ENCODE measurements at places on chromosomes 7 and 10.
A peak's percentile ranks its signal among the peaks of the same experiment; 100 is the strongest.

DNA sequence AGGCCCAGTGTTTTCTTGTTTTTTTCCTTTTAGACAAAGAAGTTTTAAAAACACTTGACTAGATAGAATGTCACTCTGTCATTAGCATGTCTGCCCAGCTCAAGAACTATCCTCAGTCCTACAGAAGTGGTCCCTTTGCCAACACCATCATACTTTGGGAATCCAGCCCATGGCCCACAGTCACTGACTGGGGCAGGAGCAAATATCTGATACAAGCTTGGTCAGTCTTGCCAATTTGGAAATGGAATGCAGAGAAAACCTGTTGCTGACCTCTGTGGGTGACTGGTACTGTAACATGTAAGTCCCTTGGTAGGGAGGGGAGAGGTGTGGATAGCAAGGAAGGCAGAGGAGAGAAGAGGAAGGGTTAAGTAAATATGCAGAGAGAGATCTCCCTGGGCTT lies 47.8 kb downstream of the IPMK start:
- no peak for DNase-seq

DNA sequence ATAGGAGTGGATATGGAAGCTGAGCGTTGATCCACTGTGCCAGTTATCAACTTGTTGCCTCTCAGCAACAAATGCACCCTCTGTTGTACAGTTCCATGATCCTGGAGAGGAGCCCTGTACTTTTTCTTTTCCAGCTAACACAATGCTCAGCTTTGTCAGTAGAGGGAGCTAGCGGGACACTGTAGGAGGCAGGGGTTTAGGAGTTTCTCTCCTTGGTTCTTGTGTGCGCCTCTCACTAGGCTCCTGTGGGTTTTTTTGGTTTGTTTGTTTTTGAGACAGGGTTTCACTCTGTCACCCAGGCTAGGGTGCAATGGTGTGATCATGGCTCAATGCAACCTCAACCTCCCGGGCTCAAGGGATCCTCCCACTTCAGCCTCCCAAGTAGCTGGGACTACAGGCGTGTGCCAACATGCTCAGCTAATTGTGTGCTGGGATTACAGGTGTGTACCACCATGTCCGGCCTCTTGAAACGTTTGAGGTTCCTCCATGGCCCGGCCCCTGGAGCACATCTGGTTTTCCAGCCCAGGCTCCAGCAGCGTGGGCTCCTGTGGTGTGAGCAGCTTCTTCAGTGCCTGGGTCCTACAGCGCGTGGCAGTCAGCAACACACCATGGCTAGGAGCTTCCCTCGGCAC lies 12.0 kb upstream of the MARVELD1 start:
- peak; percentile 40 for DNase-seq

GRCh38 chr10:44009891-44010632 lies 361.4 kb upstream of the ZNF32 start:
- no peak for DNase-seq

DNA sequence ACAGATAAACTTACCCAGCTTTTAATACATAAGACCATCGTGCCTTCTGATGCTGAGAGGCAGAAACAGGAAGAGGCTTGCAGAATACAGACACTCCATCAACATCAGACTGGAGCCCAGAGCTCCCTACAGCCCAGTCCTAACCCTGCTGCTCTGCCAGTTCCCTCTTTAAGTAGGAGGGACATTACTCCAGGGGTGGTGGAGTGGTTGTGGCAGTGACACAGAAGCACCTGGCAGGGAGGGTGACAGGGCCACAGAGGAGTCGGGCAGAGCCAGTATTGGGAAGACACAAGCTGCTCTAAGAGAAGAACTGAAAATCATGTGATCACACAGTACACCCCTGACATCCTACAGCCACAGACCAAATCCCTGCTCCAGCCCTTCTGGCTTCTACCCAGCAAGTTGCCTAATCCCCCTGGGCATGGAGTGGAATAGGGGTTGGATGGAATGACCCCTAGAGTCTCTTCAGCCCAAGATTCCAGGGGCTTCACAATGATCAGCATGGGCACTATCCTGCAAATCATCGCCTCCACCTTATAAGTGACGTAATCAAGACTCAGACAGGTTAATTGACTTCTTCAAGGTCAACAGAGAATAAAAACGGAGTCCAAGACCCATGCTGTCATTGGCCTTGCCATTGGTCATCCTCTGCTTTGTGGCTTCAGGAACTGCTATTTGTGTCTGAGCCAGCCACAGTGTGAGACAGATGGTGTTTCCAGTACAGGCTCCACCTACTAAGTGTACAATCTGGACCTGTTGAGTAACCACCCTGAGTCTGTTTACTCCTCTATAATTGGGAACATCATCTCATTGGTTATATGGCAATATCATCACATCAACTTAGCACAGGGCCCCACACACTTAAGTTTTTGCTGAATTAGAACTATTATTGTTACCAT lies 61.1 kb upstream of the ZMIZ1 start:
- no peak for DNase-seq

GRCh38 chr10:124704428-124705380 lies 39.5 kb downstream of the FAM53B start:
- DNase-seq, result no peak

DNA sequence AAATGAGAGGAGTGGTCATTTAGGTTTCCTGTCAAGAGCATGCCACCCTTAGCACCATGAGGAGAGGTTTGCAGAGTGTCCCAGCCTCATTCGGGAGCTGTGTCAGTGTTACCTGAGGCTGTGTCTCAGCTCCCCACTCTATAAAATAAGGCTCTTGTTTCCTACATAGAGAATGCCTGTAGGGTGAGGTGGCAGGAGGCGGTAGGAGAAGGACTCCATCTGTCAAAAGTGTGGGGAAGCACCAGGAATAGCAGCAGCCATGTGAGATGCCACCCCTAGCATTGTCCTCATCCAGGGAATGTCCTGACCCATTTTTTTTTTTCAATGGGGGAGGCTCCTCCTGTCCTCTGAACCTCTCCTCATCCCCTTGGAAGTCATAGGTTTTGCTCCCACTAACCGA lies 451.2 kb downstream of the PLXNA4 start:
- DNase-seq, result no peak

Data from fibroblast of skin of left biceps (primary cell).